ENCODE measurements at places on chromosomes 4 and X. TPM values are rescaled to one million over a fixed set of nuclear protein-coding genes. Genes with fewer than 3 reads are reported as not detected.

FRG2 gene
- not detected for total RNA-seq

KCNE5 gene
- total RNA-seq = not detected

FAM120C gene
- total RNA-seq = 13.5 TPM

MAGED4B gene
- total RNA-seq = 5.5 TPM

GRPR gene
- total RNA-seq = not detected

Measured in T-helper 17 cell (primary cell).